ENCODE measurements at places on chromosomes 11 and 22.

DNA sequence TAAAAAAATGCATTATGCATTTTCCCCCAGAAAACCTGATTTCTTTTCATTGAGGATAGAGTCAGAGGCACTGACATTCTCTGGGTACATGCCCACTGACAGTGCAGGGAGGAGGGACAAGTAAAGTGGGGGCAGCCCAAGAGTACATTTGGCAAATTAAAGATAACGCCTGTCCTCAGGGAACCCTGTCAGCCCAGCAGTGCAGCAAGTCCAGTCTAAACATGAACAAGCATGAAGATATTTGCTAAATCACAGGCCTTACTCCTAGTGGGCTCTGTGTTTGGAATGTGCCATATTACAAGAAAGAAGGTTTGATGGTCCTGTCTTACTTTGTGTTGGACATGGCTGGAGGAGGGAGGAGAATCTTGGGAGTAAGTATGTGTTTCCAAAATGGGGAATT is 37.9 kb downstream of the AMOTL1 start:
- no peak for DNase-seq

DNA sequence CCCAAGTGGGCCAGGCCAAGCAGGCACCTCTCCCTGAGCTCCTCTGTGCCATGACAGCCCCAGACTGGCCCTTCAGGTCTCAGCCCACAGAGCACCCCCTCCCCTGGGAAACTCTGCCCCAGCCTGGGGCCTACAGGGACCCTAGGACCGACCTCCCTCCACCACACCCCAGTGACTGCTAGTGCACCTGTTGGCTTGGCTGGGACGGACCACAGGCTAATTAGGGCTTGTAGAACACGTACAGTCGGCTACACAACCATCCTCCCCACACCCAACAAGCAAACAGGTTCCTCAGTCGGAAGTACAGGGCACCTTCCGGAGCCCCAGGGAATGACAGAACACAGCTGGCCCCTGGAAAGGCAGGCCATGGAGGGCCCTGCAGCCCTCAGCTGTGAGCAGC is 4.3 kb downstream of the SBF1 start:
- no peak for DNase-seq

- DNase-seq, result no peak
These were observed 41.9 kb upstream of the PCF11 start for GRCh38 chr11:83115026-83115425.

DNA sequence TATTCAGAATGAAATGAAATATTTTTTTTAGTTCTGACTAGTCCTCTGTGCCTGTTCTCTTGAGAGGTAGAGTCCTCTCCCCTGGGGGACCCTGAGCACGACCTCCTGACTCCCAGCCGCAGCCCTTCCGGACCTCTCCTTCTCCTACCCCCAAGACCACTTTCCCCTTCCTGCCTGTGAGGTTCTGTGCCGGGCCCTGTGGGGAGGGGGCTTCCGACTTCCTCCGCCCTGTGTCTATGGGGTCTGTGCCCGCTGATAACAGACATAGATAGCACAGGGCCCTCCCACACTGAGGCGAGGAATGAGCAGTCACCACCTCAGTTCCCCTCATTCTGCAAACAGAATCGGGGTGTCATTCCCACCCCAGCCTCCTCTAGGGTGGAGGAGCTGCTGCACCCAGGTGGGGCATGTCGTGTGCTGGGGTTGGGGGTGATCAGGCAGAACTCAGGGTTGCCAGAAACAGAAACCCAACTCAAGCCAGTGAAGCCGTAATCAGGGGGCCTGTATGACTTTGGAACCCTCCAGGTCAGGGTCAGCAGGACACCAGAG is 11.9 kb upstream of the PKP3 start:
- no peak for DNase-seq

DNA sequence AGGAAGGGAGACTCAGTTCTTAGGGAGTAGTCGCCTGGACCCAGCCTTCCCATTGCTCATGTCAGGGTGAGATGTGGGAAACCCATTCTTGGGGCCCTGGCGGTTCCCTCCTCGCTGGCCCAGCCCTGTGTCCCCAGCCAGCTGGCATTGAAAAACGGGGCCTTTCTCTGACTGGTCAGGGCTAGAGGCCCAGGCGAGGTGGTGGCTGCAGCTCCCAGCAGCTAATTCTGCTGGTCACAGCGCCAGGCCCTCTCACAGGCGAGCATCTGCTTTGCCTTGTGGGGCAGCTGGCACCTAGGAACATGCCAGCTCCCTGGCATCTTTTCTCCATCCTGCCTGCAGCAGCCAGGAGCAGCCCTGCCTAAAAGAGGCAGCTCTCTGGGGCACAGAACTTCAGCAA is 20.1 kb downstream of the TSPAN18 start:
- no peak for DNase-seq

DNA sequence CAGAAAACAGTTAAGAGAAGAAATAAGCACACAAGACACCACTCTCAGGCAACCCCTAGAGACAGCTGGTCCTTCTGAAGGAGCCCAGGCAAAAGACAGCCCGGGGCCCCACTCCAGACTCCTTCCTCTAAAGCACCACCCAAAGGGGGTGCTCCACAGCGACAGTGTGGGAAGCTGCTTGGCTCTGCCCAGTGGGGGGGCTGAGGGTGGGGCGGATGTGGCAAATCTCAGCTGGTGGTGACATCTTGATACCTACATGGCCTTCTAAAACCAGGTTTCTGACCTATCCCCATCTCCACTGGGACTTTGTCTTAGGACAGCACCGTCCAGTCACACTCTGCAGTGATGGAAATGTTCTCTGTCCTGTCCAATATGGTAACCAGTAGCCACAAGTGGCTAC is 10.2 kb upstream of the APOA1 start:
- no peak for DNase-seq

DNA sequence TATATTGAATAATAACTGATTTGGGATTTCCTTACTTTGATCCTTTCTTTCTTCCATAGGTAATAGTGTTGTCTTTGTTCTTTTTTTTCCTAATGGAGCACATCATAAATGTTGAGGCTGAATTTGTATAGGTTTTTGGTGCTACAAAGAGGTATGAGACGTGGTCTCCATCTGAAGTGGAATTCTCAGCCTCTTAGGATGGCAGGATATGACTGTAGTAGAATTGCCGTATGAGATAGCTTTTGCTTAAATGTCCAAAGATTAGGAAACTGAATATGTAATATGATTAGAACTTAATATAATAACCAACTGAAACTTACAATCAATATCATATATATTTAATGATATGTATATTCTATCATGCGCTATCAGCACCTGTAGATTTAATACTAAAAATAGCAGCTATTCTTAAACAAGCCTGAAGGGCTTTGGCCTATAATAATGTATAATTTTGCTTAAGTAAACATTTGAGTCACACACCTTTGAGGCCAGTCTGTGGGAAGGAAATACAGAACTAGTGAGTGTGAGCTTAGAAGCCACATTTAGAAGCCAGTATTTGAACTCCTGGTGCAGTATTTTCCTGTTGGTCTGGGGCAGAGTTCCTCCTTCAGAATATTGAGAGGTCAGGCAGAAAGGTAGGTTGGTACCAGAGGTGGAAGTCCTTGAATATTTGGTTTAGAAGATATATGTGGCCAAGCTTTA is 62.6 kb downstream of the SWAP70 start:
- no peak for DNase-seq

DNA sequence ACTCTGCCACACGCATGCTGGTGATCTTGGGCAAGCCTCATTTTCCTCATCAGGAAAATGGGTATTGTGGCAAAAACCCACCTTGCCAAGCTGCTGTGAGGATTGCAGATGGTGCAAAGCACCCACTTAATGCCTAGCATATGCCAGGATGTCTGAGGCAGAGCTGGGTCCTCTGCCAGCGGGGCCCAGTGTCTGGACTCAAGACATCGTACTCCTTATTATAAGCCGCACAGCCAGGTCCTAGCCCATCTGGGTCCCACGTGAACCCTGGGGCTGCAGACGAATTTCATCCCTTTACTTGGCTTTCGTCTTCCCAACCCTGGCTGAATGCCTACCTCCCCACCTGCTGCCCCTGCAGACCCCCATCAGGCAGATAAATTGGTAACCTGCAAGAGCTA is 34.5 kb upstream of the ALX4 start:
- no peak for DNase-seq
